ENCODE measurements at places on chromosomes 3 and 15.
A peak's percentile ranks its signal among the peaks of the same experiment; 100 is the strongest.

- DNase-seq, result no peak
These were observed 648.7 kb upstream of the DPPA4 start for GRCh38 chr3:109985943-109986555.

GRCh38 chr15:40879609-40880008, 5.6 kb upstream of the RHOV start:
- DNase-seq, result no peak

- no peak for DNase-seq
These were observed 265.5 kb downstream of the ADAMTSL3 start for GRCh38 chr15:83919319-83919830.

GRCh38 chr3:41956574-41956973, 5.3 kb downstream of the ULK4 start:
- DNase-seq, result no peak

DNA sequence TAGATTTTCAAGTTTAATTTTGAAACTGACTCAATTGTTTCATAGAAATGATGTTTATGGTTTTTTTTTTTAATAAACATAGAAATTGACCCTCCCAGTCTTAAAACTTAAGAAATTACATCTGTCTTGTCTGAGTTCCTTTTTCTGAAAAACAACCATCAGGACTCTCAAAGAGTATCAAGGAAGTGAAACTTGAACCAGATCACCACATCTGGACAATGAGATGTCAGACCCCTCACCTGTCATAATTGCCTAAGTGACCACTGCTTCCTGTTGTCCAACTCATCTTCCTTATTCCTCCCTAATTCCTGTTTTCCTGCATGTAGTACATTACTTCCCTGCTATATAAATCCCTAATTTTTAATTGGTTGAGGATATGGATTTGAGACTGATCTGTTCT, 441.5 kb upstream of the ARHGEF26 start:
- no peak for DNase-seq

DNA sequence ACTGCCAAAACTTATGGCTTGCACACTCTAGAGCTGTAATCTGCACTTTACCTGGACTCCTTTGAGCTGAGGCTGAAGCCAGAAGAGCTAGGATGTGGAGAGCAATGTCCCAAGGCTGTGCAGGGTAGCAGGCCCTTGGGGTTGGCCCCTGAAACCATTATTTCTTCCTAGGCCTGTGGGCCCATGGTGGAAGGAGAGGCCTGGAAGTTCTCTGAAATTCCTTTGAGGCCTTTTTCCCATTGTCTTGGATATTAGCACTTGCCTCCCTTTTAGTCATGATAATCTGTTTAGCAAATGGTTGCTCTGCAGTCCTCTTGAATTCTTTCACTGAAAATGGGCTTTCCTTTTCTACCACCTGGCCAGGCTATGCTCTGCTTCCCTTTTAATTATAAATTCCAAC, 102.0 kb upstream of the SGO1 start:
- no peak for DNase-seq

- DNase-seq, result no peak
These were observed 310.1 kb downstream of the FOXP1 start for GRCh38 chr3:71273453-71273852.

DNA sequence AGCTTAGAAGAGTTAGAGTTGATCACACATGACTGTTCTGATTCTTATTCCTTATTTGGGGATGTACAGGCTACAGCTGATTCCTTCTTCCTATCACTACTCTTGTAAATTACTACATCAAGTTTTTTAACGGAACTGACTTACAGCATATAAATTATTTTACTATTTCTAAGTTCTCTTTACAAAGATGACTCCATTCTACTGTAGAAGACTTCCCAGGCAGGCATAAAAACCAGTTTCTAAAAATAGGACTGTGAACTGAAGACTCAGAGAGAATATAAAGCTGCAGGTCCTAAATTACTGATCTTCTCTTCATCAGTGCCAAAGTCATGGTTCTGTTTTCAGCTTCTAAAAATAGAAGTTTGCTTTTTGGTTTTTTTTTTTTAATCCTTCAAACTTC, 38.9 kb downstream of the ANO10 start:
- no peak for DNase-seq

- no peak for DNase-seq
These were observed 132.9 kb downstream of the KCNMB2 start for GRCh38 chr3:178669022-178669601.

DNA sequence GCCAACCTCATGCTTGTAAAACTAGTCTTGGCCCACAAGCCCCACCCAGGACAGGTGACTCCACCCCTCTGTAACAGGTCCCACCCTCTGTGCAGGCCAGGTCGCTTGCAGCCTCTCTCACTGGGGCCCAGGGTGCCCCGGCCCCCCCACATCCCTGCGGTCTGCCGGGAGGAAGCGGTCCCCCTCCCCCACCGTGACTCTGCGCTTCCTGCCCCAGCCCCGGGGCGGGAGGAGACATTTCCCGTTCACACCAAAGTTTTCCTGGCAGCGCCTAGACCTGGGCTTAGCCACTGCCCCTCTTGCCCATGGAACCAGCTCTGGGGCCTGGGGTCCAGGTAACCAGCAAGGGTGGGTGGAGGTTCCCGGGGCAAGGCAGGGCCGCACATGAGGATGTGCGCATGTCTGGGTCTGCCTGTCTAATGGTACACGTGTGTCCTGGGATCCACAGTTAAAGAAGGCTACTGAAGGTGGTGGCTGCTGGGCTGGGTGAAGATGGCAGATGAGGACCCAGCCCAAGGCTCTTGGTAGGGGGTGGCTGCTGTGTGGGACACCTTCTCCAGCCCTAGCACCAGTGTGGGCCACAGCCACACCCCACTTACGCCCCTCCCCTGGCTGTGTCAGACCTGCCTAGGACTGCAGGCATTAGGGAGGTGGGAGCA, 8.4 kb downstream of the NBEAL2 start:
- DNase-seq, result no peak

DNA sequence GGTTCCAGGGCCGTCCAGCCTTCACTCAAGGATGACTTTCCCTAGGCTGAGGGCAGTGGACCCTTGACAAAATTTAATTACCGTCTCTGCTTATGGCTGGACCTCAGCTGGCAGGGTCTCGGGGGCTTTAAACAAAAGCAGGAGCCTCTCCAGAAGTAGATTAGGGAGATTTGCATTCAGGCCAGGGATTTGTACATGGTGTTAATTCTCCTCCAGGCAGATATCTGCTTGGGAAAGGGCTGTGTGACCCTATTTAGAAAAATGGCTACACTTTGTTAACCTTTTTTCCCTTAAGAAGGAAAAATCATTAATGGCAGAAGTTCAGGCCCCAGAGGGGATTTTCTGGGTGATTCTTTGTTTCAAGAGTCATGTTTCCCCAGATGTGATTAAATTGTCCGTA, 329.1 kb upstream of the C2CD4B start:
- DNase-seq, result no peak

DNA sequence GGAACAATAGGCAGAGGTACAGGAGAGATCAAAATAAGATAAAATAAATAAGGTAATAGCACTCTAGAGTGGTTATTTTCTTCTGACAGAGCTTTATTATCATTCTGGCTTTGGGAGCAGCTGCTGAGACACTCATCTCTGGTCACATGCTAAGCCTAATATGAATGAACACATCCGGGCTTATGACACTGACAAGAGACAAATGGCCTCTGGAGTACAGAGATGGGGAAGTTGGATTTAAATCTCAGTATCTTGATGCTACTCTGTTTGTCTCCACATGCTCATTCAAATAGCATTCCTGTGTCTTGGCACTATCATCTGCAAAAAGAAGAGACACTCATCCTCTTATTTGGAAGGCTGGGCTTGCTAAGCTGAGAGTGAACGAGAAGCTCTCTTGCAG, 55.6 kb downstream of the TMEM45A start:
- no peak for DNase-seq

- DNase-seq, result no peak
These were observed 322.1 kb downstream of the THSD4 start for GRCh38 chr15:71437404-71437803.

DNA sequence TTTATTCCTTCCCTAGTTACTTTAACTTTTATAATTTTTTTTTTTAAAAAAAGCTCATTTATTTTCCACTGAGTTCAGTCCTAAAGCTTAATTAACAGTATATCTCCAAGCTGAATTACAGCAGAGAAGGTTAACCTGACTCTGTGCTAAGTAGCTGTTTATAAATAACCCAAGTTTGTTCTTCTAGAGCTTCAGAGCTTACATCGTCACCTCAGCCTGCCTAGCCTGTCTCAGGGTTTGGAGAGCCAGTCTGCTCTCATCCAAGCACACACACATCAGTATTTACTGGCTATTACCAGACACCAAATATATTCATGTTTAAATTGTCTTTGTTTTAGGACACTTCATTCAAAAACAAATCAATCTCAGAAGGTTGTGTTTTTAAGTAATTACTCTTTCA, 154.9 kb downstream of the CDIN1 start:
- DNase-seq, result no peak

DNA sequence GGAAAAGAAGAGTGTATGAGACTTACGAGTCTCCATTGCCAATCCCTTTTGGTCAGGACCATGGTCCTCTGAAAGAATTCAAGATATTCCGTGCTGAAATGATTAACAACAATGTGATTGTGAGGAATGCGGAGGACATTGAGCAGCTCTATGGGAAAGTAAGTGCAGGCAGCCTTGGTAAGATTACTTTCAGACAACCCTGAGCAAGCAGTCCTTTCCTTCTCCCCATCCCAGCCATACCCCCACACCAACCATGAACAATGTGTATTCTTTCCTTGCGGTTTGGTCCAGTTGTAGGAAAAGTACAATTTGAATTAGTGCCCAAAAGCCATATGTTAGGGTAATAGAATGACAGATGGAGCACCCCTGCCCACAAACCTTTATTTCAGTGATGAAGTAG, 5.6 kb downstream of the TSEN2 start:
- DNase-seq, result no peak

DNA sequence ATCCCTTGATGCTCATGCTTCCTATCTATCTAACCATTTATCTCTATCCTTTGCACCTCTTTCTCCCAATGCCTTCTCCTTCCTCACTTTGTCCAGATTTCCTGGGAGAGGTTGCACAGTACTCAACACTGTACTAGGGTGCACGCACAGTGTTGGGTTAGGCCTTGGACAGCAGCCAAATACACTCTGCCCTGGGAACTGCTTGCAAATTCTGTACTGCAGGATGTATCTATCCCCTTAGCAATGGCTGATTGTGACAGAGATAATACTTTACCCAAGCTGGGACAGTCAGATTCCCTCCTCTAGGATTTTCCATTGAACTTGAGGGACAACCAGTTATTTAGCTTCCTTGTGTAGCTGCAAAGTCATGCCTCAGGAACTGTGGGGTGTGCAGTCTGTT, 113.3 kb downstream of the IL20RB start:
- DNase-seq, result no peak

- no peak for DNase-seq
These were observed 276.7 kb downstream of the NFKBIZ start for GRCh38 chr3:102125994-102126368.

- DNase-seq, result peak; percentile 70
These were observed at the start of the genes LRRC34 and LRRIQ4 for GRCh38 chr3:169812332-169813235. TSS of gene LRRC34 (minus strand) at chr3:169812904. CDS start at chr3:169812548, 356 bp downstream. TSS of gene LRRIQ4 (plus strand) at chr3:169812870. CDS start at chr3:169821922, 9,052 bp downstream.

DNA sequence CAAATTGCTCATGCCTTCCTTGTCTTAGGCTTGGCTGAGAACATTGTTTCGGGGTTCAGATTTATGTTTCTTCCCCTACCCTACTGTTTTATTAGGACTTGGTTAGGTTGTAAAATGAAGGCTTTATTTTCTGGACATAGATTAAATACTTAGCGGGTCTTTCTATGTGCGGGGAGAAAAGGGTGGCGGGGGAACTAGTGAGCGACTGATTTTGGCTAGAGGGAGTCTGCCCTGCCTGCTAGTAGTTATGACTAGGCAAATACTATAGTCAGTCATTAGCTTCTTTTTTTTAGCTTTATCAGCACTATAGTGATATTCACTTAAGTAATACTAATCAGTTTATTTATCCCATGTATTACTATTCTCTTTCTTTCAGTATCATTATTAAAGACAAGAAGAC, 3.6 kb downstream of the CADM2 start:
- no peak for DNase-seq

- no peak for DNase-seq
These were observed 75.4 kb downstream of the SEC22A start for GRCh38 chr3:123277106-123277505.

- DNase-seq, result no peak
These were observed 15.8 kb downstream of the ITGA11 start for GRCh38 chr15:68416158-68416535.

DNA sequence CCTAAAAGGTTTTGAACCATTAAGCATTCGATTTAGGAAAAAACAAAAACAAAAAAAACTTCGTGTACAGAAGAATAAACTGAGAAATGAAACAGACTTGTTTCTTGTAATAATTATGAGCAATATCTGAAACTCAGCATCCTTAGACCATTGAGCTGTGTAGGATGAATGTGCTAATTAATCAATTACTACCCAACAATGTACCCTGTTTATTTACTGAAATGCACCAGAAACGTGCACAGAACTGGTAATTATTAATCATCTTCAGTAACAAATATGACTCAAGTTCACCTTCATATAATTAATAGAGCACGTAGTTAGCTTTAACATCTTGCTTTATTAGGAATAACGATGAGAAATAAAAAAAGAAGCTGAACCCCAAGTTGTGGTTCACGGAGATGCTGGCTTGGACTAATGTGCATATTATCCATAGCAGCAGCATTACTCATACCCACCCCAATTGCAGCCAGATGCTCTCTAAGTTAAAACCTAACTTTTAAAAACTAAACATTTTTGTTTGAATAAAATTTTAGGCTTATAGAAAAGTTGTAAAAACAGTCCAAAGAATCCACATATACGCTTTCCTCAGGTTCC, 10.2 kb upstream of the C15orf61 start:
- no peak for DNase-seq

DNA sequence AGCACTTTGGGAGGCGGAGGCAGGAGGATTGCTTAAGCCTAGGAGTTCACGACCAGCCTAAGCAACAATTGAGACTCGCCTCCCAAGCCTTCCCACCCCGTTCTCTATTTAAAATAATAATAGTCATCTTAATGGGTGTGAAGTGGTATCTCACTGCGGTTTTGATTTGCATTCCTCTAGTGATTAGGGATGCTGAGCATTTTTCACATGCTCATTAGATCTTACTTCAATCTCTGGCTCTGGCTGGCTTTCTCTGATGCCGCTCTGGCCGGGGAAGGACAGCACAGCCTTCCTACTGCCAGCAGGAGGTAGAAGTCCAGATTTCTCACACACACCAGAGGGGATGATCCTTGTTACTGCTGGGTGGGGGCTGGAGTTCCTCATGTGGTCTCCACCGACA, 7.4 kb upstream of the EIF4A2 start:
- no peak for DNase-seq

DNA sequence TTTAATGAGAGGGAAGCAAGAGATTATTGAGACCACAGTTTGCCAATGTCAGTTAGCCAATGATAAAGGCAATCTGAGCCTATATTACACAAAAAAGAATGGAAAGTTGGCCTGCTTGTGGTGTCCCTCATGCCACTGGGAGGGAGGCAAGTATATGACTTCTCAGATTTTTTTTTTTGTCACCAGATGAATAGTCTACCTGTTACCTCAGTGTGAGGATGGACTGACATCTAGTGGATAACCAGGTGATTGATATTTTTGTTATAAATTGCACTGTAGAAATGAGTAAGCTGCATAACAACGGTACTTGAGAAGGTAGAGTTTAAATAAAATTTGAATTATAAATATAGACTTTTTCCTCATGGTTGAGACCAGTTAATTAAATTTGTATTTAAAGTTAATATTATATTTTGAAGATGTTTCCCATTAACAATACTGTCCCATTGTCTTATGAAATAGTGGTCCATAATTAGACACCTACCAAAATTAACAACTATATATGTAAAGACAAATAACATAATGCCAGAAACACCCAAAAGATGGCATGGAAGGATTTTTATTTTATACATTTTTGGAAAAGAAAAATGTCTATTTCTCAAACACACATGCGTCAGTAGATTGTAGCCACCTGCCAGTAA, 237.8 kb upstream of the GADL1 start:
- peak; percentile 8 for DNase-seq

- DNase-seq, result peak; percentile 66
These were observed 533 bp upstream of the SMAD3 start for GRCh38 chr15:67064607-67065530.
